ENCODE measurements at places on chromosomes 12 and 14. TPM values are rescaled to one million over a fixed set of nuclear protein-coding genes. Genes with fewer than 3 reads are reported as not detected.
A peak's percentile ranks its signal among the peaks of the same experiment; 100 is the strongest.

DNA sequence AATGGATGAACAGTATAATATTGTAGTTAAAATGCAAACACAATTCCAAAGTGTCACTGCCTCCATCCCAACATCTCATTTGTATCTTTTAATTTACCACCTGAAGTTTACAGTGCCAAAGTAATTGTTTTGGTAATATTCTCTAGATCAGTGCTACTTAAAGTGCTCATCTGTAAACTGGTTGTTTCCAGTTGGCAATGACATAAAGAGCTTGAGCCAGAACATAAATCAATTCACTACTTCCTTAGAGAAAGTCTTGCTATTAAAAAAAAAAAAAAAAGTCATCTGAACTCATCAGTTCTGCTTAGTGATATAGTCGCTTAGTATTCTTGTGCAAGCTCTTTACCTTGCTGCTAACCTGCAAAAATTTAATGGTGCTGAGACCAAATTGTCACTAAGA lies 16.4 kb downstream of the PLCZ1 start:
- no peak for DNase-seq

DNA sequence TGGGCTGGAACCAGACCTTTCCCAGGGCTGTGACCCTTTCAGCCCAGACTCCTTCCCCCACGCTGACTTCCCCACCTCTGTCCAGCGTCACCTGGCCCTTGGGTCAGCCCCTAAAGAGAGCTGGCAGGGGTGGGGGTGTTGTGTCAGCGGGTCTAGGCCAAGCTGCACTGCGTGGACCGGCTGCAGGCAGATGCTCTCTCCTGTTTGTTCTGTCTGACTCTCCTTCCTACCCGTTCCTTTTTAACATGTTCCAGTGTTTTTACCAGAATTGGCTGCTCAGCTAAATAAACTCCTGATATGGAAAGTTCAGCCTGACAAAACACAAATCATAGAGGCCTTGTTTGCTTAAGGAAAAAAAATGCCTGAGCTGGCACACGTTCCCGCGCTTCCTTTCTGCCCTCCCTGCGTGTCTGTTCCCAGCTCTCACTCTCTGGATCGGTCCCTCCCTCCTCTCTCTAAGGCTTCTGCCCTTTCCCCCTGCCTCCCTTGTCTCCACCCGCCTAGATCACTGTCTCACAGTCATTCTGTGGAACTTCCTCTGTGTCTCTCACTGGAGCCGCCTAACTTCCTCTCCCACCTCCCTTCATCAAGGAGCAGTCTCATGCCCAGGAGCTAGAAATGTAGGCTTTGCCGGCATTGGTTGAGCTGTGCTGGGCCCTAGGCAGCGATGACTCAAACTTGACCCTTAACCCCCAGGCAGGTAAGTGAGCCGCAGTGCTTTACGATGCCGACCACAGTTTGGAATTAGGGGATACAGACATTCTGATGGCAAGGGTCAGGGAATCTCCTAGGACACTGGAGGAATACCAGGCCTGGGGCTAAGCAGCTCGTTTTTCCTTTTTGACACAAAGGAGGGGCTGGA lies 15.5 kb upstream of the MLXIP start:
- DNase-seq = peak; percentile 80

DNA sequence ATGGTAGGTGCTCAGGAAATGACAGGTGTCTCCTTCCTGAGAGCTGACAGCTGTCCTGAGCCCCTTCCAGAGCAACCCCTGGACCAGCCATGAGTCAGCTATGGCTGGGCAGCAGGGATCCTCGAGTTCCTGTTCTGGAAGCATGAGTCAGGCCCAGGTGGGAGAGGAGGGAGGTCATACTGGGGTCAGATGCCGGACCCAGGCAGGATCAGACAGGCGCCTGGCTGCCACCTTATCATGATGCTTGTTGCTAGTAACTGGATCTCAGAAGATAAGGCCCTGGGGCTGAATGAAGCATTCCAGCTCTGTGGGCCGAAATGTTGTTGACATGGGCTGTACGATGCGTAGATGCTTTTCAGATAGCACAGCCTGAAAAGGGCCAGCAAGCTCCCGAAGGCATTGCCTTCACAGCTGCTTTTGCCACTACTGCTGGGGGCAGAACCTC lies 17.4 kb upstream of the KRT7 start:
- DNase-seq = no peak

HPD gene
- polyA plus RNA-seq = 2.0 TPM

Measured in right cardiac atrium (tissue), 5 donors.